Sciatic nerve (tissue), 2 donors: ENCODE measurements at places on chromosomes 13 and 19. TPM values are rescaled to one million over a fixed set of nuclear protein-coding genes. Genes with fewer than 3 reads are reported as not detected.

Gene CEACAM4
- 1.9 TPM for total RNA-seq

Gene B3GNT8
- 6.1 TPM for total RNA-seq

Gene KLK5
- not detected for total RNA-seq

Gene DNAAF3
- total RNA-seq: 0.62 TPM

Gene ZNF439
- total RNA-seq: 12.7 TPM

Gene PEAK3
- total RNA-seq: 0.71 TPM

- no peak for DNase-seq
Measured at GRCh38 chr19:47492137-47492533, 8.1 kb upstream of the KPTN start.

DNA sequence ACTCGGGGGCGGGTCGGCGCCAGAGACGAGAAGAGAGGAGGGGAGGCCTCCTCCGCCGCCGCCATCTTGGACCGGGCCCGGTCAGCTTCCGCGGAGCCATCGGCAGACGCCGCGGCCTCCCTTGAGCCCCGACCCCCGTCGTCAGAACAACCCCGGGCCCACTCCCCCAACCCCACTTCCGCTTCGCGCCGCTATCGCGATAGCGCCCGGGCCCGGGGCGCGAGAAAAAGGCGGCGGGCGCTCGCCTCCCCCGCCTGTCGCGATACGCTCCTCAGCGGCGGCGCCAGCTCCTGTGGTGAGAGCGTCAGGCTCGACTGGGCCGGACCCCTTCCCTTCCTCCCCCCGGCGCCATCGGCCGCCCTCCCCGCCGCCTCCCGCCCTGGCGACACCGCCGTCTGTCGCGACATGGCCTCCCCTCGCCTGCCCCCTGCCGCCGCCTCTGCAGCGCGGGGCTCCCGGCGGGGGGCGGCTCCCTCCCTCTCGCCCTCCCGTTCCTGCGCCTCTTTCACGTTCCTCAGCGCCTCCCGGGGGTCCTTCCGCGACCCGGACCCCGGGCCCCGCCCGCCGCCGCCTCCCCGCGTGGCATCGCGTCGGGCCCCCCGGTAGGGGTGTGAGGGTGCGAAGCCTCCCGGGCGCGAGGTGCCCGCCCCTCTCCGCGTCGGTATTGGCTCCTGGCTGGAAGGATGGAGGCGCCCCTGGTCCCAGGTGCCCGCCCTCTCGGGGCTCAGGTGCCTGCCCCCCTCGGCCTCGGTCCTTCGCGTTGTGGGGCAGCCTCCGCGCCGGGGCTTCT, at the start of gene CNOT3:
TSS of gene CNOT3 (plus strand) at position 64 of the 790 bp plus-strand sequence. CDS start 5,217 bp downstream, outside the sequence.
- DNase-seq: peak; percentile 71

- no peak for DNase-seq
Measured at GRCh38 chr13:96678801-96679200, 315.5 kb downstream of the OXGR1 start.

DNA sequence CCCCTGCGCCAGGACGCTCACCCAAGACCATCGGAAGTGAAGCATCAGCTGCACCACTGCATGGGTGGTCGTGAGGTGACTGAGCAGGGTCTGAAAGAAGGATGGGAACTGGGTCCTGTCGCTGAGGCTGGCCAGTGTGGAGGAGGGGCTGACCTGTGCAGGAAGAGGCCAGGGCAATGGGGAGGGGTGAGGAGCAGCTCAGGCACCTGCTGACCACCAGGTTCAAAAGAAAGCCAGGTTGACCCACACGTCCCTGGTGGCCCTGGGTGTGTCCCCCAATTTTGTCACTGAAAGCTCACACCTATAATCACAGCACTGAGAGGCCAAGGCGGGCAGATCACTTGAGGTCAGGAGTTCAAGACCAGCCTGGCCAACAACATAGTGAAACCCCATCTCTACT, 13.7 kb upstream of the ZSCAN1 start:
- DNase-seq: no peak

GRCh38 chr13:31433207-31433606, 233.4 kb downstream of the B3GLCT start:
- no peak for DNase-seq

DNA sequence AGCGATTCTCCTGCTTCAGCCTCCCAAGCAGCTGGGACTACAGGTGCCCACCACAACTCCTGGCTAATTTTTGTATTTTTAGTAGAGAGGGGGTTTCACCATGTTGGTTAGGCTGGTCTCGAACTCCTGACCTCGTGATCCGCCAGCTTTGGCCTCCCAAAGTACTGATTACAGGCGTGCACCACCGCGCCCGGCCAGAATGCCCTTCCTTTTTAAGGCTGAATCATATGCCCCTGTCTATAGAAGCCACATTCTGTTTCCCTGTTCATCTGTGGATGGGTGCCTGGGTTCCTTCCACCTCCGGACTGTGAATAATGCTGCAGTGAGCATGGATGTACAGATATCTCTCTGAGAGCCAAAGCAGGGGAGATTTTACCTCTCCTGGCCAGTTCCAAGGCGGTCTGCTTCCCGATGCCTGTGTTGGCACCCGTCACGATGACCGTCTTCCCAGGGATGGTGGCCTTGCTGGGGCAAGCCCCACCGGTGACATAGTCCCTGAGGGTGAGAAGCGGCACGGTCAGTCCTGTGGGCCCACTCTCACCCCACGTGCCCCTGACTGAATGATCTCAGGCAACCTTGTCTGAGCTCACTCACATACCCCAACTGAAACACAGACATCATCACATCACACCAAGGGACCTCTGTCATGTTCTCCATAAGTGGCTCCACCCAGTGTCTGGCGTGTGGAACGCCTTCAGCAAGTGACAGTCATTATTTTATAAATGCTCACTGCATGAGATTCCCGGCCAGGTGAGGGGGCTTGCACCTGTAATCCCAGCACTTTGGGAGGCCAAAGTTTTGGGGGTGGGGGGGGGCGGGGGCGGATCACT, 4.0 kb downstream of the RDH13 start:
- no peak for DNase-seq

DNA sequence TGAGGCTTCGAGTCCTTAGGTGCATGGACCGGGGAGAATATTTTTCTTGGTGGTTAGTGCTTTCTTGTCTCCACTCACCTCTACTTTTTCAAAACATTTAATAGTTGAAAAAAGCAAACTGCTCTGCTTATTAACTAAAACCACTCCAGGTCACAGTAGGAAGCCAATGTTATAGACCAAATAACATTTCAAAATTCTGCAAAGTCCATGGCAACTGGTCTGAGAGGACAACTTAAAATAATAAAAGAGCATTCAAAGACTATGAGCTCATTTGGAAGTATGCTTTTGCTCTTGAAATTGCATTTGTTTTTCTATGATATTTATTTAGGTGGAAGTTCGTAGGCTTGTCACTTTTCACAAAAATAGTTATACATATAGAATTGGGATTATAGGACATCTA, 483.0 kb downstream of the DCT start:
- no peak for DNase-seq

DNA sequence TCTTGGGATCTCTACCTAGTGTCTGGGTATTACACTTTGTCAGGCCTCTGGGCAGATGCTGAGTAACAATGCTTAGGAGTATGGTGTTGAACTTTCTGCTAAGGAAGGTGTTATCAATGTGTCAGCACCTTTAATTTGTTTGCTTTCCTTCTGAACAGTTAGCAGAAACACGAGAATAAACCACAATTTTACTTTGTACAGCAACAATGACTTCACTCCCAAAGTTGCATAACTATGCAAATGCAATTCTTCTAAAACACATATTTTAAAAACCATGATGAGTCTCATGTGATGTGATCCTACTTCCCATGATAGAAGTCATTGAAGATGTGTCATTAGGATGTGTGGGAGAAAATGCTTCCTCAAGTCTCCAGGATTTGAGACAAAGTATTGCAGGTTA, 155.0 kb downstream of the POSTN start:
- no peak for DNase-seq

DNA sequence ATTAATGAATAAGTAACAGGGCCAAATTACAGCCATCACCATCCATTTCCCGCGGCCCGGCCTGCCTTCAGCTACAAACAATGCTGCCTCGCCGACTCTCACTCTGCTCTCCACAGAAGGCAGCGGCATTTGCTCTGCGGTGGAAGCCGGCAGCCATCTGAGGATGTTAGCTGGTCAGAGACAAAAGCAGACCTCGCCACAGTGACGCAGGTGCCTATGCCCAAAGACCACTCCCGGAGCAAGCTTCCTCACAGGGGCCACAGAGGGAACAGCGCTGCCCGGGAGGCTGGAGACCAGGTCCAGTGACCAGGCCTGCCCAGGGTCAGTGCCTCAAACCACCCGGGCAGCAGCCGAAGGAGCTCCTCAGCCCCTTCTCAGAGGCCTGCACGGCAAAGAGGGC, 16.4 kb downstream of the PEPD start:
- no peak for DNase-seq

DNA sequence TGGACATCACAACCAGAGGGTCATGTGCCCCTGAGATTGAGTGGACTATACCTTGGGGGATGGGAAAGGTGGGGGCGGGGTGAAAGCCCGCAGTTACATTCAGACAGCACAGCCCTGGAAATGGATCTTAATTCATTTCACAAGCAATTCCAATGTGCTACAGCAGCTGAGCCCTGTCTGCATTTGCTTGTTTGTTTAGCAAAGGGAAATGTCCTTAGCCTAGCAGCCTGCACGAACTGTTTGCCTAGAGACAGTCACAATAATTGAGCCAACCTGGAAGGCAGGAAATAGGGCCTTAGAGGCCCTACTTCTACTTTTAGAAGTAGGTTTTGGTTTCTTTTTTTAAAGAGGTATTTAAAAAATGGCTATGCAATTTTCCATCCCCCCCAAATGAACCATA, 177.3 kb upstream of the KL start:
- DNase-seq: no peak

- no peak for DNase-seq
Measured at GRCh38 chr19:13506471-13506820, at the start of gene CACNA1A. Gene CACNA1A (minus strand): TSS chr19:13506479. CDS start chr19:13506224, 255 bp downstream.

DNA sequence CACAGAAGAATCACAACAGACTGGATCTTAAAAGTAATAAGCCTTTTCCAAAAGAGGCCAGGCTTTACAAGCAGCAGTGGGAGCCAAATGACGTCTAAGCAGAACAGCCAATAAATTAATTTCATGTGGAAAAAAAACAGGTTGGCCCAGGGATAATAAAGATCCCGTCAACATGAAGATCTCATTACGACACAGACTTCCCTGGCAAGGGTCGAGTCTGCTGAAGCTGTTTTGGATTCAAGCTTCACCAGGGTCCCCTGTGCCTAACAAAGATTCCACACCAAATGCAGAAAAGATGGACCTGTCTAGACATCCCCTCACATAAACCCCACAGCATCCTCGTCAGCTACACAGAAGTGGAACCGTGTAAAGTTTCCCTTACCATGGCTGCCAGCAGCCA, 215.1 kb upstream of the ZNF507 start:
- no peak for DNase-seq

GRCh38 chr13:94664889-94665288, 47.5 kb downstream of the SOX21 start:
- no peak for DNase-seq

DNA sequence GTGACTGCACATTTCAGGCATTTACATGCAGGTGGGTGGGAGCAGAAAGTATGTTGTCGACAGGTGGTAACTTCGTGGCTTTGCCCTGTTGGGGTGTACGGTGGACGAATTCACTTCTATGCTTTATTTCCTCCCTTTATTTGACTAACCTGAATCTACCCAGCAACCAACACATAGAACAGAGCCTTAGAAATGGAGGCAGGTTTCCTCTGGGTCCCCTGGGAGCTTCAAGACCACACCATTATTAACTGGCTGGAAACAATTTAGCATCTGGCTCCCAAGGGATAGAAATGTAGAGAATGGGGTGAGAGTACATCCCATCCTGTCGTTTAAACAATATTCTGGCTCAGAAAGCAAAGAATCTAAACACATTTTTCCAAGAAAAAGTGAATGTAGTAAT, 244.4 kb downstream of the DLEU7 start:
- no peak for DNase-seq
